Activated naive CD4-positive, alpha-beta T cell treated with anti-CD3 and anti-CD28 coated beads, Interleukin-2, amount 10 ng/mL, durations not matched to agents 7 days and 5 days (primary cell): ENCODE measurements at places on chromosomes 16 and 17.
A peak's percentile ranks its signal among the peaks of the same experiment; 100 is the strongest.

DNA sequence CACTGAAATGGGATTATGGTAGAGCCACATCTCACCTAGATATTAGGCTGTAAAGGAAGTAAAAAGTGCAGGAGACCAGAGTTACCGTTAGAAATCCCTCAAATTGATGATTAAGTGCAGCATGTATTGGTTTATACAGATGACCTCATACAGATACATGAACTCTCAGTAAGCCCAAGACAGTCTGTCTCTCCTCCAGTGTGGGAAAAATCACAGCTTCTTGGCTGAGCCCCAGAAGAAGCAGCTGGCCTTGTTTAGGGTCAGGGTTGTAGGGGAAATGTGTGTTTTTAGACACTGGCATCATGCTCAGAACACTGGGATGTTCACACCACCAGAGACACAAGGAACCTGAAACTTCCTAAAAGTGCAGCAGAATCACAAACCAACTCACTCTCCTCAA lies 135.9 kb downstream of the KATNIP start:
- no peaks in the 10 kb centered on the region for H3K36me3 ChIP-seq
- no peak overlapping the region for H3K27ac ChIP-seq

GRCh38 chr16:2919511-2920255 lies 8.0 kb downstream of the FLYWCH1 start:
- no peaks in the 10 kb centered on the region for H3K27me3 ChIP-seq
- no peak overlapping the region for H3K4me3 ChIP-seq
- H3K27ac ChIP-seq: peak overlapping the region; percentile 58
- peak; percentile 70 for DNase-seq
- H3K4me1 ChIP-seq: peaks cover 13% of the 10 kb centered on the region

- no peak overlapping the region for H3K27ac ChIP-seq
- no peaks in the 10 kb centered on the region for H3K27me3 ChIP-seq
- no peak overlapping the region for H3K4me3 ChIP-seq
Observed at GRCh38 chr17:27669850-27670249, 38.9 kb downstream of the LGALS9 start.

DNA sequence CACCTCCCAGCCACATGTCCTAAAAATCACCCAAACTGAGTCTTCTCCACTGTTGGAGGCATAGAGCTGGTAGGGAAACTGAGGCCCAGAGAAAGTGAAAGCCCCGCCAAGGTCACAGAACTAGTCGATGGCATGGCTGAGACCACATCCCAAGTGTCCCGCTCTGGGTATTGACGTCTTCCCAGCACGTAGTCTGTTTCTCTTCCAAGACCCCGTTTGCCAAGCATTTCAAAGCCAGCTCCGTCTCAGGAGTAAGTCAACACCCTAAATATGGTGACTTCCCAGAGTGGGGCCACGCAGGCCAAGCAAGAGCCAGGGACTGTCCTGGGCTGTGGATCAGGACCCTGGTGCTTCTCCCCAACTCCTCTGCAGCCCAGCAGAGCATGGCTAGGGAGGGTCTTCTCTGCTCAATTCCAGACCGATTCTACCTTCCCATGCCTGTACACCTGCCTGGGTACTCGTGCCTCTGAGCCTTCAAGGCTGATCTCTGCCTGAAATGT lies 19.7 kb downstream of the PITPNM3 start:
- H3K36me3 ChIP-seq: no peaks in the 10 kb centered on the region
- no peaks in the 10 kb centered on the region for H3K4me1 ChIP-seq
- H3K4me3 ChIP-seq: no peak overlapping the region
- no peak overlapping the region for H3K27ac ChIP-seq

DNA sequence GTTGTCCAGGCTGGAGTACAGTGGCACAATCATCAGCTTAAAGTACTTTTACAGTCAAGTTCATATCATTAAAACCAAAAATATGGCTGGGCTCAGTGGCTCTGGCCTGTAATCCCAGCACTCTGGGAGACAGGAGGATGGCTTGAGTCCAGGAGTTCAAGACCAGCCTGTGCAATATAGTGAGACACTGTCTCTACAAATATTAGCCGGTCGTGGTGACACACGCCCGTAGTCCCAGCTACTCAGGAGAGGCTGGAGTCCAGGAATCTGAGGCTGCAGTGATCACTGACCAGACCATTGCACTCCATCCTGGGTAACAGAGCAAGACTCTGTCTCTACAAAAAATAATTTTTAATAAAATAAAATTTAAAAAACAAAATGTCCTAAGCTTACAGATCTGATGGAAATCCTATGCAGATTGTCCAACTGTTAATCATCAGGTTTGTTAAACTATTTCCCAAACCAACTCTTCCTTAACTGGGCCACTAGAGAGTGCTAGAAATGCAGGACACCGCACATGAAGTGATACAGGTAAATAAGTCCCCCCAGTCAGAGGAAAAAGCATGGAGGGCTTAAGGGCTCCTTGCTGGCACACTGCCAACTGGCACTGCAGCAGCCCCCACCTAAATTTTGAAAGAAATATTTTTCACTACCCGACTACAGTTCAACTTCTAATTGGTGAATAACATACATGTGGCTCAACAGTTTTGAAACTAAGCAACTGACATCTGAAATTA lies 2.8 kb downstream of the USP22 start:
- H3K4me3 ChIP-seq: peak overlapping the region; percentile 99
- no peaks in the 10 kb centered on the region for H3K27me3 ChIP-seq
- H3K4me1 ChIP-seq: peaks cover 64% of the 10 kb centered on the region
- H3K36me3 ChIP-seq: peaks cover 34% of the 10 kb centered on the region

DNA sequence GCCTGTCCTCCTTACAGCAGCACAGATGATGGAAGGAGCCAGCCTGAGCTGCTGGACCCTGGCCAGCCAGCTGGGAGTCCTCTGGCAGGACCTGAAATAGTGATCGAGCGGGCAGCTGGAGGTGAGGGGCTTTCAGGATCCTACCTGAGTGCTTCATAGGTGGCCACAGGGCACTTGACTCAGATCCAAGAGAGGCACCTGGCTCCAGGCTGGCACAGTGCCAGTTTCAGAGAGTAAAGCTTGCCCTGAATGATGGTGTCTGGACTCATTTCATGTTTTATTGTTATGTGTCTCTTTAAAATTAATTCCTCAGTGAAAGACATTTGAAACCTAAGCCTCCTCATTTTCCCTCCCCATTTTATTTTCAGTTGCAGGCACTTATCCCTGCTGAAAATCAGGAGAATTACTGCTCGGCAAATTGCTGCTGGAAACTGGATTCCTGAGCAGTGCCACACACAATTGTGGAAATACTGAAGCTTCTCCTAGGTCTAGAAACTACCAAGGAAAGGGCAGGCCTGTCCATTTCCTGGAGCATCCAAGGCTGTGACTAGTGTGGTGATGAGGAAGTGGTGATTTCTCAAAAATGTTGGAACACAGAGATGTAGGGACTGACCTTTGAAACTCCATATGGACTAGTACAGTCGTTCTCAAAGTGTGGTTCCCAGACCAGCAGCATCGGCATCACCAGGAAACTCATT lies 16.1 kb upstream of the ADAMTS18 start:
- no peak overlapping the region for H3K4me3 ChIP-seq
- H3K27me3 ChIP-seq: peaks cover 3% of the 10 kb centered on the region
- no peaks in the 10 kb centered on the region for H3K36me3 ChIP-seq
- H3K27ac ChIP-seq: no peak overlapping the region
- DNase-seq: no peak

GRCh38 chr16:49734331-49734730 lies 121.6 kb downstream of the ZNF423 start:
- no peak overlapping the region for H3K27ac ChIP-seq
- H3K4me1 ChIP-seq: no peaks in the 10 kb centered on the region
- no peak for DNase-seq

- no peaks in the 10 kb centered on the region for H3K27me3 ChIP-seq
- DNase-seq: no peak
- H3K36me3 ChIP-seq: peaks cover 3% of the 10 kb centered on the region
- no peak overlapping the region for H3K27ac ChIP-seq
- peaks cover 22% of the 10 kb centered on the region for H3K4me1 ChIP-seq
- no peak overlapping the region for H3K4me3 ChIP-seq
Observed at GRCh38 chr16:70294385-70295025, 4.5 kb upstream of the DDX19B start.

- H3K4me1 ChIP-seq: no peaks in the 10 kb centered on the region
- no peak for DNase-seq
- H3K27ac ChIP-seq: no peak overlapping the region
- no peaks in the 10 kb centered on the region for H3K36me3 ChIP-seq
- no peak overlapping the region for H3K4me3 ChIP-seq
Observed at GRCh38 chr17:28293994-28294393, 25.0 kb upstream of the TMEM97 start.

- no peak overlapping the region for H3K4me3 ChIP-seq
- DNase-seq: peak; percentile 50
- no peak overlapping the region for H3K27ac ChIP-seq
- H3K4me1 ChIP-seq: no peaks in the 10 kb centered on the region
- peaks cover 53% of the 10 kb centered on the region for H3K27me3 ChIP-seq
Observed at GRCh38 chr16:1152123-1152638, 725 bp upstream of the CACNA1H start.

DNA sequence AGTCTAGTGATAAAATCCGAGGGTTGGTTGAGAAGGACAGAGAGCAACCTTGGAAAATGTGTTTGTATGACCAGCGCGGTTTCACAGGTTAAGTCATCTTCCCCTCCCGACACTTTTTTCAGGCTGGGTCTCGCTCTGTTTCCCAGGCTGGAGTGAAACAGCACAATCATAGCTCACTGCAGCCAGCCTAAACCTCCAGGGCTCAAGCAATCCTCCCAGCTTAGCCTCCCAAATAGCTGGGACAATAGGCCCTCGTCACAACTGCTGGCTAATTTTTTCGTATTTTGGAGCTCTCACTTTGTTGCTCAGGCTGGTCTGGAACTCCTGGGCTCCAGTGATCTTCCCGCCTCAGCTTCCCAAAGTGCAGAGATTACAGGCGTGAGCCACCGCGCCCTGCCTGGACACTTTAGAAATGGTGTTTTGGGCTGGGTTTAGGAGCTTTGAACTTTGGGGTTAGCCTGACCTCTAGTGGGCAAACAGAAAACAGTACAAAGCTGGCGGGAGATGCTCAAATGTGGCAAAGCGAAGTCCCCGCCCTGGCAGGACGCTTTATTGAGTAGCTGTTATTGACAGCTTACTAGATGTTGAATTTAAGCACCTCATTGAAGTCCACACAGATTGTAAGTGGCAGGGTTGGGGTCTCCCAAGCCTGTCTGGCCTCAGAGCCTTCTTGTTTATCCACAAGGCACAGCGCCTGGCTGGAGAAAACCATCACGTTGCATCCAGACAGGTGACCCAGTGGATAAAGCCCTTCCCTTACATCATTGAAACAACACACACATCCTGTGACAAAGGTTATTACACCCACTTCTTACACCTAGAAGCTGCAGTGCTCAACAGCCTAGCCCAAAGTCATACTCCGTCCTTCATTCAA lies 34.7 kb upstream of the RBBP6 start:
- H3K4me1 ChIP-seq: no peaks in the 10 kb centered on the region
- H3K27ac ChIP-seq: no peak overlapping the region
- no peaks in the 10 kb centered on the region for H3K36me3 ChIP-seq
- H3K4me3 ChIP-seq: no peak overlapping the region
- DNase-seq: peak; percentile 67
- peaks cover 61% of the 10 kb centered on the region for H3K27me3 ChIP-seq

DNA sequence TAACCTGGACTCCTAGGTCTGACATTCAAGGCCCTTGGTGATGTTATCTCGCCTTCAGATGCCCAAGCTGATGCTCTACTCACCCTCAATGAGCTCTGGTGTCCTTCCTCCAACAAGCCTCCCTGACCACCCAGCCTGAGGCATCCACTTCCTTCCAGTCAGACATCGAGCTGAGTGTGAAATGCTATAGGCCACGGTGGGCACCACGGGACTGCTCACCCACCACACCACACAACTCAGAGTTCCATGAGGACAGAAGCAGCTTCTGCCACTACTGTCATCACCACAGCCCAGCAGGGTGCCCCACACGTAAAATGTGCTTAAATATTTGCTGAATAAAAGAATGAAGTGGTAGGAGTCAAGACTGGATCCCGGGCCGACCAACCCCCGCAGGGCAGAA lies 12.0 kb downstream of the CREBBP start:
- H3K36me3 ChIP-seq: no peaks in the 10 kb centered on the region
- H3K4me3 ChIP-seq: no peak overlapping the region
- H3K4me1 ChIP-seq: peaks cover 32% of the 10 kb centered on the region
- H3K27ac ChIP-seq: no peak overlapping the region
- no peak for DNase-seq
- no peaks in the 10 kb centered on the region for H3K27me3 ChIP-seq
